ENCODE measurements at places on chromosomes 1 and 21.

DNA sequence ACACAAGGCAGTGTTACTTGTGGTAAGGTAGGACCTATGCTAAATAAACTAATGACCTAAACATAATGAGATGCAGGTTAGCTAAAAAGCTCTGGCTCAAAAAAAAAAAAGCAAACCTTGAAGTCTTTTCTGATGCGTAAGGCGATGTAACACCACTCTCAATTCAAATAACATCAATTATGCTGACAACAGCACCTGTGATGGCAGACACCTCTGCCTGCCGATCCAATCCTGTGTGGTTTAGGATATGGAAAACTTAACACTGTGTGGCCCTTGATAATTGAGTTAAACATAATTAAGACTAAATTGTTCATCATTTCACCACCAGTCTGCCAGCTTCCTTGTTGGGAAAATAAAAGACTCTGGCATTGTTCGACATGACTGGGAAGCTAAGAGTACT is 9.1 kb downstream of the RPAP2 start:
- no peak for DNase-seq

DNA sequence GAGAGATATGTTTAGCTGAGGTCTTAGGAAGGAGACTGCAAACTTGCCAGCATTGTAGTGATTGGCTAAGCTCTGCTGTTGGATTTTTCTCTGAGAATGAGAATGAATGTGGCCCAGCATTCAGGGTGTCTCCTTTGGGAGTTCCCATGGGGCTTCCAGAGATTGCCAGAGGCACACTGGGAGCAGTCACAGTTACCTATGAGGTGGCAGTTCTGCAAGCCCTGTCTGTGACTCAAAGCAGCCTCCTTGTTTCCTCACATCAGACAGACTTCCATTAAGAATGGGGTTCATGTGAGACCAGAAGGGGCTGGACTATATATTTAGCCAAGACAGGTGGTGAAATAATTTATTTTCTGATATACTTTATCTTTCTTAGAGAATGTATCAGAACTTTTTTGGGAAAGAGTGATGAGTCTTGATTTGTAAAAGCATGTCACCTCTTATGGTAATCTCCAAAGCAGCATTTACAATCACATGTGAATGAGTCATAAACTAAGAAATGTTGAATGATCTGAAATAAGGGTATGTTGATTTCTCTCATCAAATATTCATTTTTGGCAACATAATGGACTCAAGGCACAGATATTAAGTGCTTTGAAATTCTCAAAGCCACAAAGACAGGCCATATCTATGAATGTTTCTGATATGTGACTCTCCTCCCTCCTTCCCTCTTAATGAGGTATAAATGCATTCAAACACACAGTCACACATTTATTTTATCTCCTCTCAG is 9.5 kb upstream of the SLC19A2 start:
- no peak for DNase-seq

DNA sequence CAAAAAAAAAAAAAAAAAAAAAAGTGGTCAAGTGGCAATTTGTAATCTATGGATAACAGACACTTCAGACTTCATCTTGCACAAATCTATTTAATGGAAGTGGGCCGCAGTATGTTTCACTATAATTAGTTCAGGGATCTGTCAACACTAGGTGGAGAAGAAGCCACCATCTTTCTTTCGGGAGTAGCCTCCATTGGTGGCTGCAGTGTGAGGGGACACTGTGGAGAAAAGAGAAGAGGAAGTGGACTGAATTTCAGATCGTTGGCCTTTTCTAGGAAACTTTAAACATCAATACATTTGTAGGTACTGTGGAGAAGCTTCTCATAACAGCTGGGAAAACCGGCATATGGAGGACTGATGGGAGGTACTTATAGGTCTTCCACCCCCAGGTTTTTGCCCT is 8.0 kb upstream of the ELAPOR1 start:
- DNase-seq, result no peak

DNA sequence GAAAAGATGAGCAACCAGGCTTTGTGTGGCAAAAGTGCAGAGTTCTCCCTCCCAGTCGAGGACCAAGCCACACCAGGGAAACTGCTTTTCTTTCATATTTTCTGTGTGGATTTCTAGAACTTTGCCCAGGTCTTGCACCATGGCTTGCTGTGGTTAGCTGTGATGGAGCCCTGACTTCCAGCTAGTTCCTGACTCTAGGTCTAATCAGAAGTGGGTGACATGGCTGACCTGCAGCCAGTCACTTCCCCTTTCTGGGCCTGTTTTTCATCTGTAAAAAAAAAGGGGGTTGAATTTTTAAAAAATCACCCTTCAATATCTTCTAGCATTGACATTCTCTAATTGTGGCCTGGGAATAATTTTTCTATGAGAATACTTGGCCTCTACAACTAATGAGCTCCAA is 491.2 kb upstream of the USP24 start:
- DNase-seq, result no peak

DNA sequence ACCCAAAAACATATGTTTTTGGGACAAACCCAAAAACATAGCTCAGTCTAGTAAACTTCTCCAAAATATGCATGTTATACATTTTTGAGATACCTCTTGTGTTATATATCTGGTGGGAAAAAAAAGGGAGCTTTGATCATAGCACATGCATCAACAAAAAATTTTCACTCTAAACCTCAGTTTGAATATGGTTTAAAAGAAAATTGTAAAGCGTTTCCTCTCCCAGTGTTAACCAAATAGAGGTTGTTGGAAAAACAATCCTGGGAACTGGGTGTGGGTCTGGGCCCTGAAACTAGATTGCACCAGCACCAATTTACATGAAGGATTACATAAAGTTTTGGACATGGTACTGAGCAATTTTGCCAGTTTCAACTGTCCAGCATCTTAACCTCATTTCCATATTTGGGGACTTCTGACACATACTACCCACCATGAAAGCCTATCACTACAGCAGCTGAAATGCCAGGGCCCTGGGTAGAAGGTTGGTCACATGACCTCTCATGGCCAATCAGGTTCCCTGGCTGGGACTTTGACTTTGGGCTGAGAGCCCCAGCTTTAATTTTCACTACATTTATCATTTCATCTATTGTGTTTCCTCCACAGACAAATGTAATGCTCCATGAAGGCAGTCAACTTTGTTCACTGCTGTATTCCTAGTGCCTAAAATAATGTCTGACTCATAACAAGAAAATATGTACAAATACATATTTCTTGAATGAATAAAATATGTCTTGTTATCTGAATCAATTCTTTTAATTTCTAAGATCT is 150.7 kb downstream of the SETD4 start:
- DNase-seq, result peak; percentile 38

- DNase-seq, result no peak
Measured at GRCh38 chr1:86938450-86938849, 24.0 kb downstream of the HS2ST1 start.

- no peak for DNase-seq
Measured at GRCh38 chr1:179184403-179184802, 45.1 kb downstream of the ABL2 start.

DNA sequence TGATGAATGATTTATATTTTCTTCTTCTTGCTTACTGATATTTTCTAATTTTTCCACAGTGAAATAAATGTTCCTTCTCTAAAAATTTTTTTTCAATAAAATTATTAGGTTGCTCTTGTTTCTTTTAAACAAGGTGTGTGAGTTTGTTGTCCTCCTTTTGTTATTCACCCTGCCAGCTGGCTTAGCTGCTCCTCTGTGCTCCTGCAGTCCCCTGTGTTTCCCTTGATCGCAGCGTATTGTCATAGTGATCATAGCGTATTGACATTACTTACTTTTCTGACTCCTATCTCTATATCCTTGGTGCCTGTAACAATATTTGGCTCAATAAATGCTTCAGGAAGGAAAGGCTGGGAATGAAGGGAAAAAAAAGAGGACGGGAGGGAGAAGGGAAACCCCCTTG is 24.9 kb upstream of the PODN start:
- no peak for DNase-seq

DNA sequence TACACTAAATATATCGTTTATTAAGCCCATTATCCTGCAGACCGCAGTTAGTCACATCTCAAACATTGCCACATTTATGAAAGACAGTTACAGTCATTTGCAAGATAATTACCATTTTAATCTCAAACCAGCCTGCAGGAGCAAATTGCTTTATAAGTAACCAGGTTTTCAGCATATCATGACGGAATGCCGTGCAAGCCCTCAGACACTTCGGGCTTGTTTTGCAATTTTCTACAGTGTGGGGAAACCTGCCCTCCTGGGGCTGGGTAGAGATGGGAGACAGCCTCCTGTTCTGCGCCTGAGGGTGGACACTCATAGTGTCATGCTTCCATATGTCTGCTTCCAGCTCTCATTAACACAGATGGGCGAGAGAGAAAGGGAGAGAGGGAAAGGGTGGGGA is 563.9 kb downstream of the NPHP4 start:
- DNase-seq, result no peak

DNA sequence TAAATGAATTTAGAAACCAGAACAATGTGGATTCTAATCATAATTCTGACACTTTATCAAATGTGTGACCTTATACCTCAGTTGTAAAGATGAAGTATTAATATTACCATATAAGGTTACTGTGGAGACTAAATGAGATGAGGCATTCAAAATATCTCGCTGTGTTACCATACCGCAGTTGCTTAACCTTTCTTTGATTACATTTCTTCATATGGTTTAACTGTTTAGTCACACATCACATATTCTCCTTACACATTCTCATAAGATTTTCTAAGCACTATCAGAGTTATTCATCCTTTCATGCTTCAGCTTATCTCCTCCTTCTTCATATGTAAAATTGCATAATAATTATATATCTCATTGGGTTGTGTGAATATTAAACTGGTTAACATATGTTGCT is 88.9 kb downstream of the LRRC53 start:
- DNase-seq, result no peak

GRCh38 chr1:51784997-51785421 is 93.5 kb downstream of the NRDC start:
- no peak for DNase-seq

Data from EL (cell line).